ENCODE measurements at places on chromosomes 2 and 18.

GRCh38 chr18:49572611-49573345, 10.9 kb downstream of the LIPG start:
- DNase-seq = no peak

- DNase-seq = peak; percentile 14
Observed at GRCh38 chr2:161237392-161238264, 70.6 kb upstream of the PSMD14 start.

GRCh38 chr18:37175727-37176620, 347.0 kb downstream of the KIAA1328 start:
- DNase-seq = no peak

DNA sequence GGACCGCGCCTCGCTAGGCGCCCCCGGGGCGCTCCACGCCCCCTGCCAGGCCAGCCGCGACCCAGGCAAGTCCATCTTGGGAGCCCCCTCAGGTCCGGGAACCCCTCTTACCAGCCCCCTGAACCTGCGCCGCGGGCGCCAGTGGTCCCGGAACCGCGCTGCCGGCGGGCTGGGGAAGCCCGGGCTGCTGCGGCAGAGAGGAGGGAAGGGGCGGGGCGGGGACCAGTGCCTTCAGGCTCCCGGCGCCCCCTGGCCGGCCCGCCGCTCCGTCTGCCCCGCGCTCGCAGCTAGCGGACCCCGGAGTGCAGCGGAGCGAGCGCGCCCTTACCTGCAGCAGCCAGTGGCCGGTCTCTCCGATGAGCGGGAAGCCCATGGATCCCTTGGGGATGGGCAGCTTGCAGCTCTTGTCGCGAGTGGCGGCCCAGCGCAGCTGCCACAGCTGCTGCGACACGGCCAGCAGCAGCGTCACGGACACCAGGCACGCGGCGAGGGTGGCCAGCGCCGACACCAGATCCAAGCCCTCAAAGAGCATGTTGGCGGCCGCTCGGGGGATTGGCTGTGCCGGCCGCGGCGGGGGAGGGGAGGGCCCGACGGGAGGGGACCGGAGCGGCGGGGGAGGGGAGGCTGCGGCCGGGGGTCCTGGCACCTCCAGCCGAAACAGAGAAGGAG, at the start of gene CYP26B1:
Gene CYP26B1 (minus strand): TSS at position 560 of the 669 bp plus-strand sequence. CDS start 28 bp downstream, at position 532.
- DNase-seq = no peak

GRCh38 chr2:232234922-232235615, 143.5 kb upstream of the ALPP start:
- DNase-seq = no peak

GRCh38 chr2:28801726-28802125, 8.9 kb upstream of the SPDYA start:
- DNase-seq = no peak

GRCh38 chr2:62774555-62775366, 69.2 kb downstream of the EHBP1 start:
- DNase-seq = no peak

GRCh38 chr18:9038277-9038871, 64.1 kb upstream of the NDUFV2 start:
- no peak for DNase-seq

GRCh38 chr2:98617149-98617548, 8.8 kb downstream of the UNC50 start:
- no peak for DNase-seq

DNA sequence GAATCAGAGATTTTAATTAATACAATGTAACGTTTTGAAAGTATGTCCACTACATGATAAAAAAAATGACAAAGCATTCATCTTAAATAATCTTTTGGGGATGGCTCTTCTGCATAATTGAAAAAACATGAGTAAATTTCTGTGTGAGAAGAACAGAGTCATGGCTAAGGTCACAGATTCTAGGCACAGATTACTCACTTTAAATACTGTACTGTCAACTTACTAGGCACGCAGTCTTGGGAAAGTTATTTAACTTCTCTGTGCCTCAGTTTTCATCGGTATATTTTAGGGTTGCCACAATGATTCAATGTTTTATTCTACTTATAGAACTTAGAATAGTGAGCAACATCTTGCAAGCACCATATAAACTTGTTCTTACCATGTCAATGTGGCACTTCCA, 49.2 kb downstream of the TMEFF2 start:
- no peak for DNase-seq

DNA sequence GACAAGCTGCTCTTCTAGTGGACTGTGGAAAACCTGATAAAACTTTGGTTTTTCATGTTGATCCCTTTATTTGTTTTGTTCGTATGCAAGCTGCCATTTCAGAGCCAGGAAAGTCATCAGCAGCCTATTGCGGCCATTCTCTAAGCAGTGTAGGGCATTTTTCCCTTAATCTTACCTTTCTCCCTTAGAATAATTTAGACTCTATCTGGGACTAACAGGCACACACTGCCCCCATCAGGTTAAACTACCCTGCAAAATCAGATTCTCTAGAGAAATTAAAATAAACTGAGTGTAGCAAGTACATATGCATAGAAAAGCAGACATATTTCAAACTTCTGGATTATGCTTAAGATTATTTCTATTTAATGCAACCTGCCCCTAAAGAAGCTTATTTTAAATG, 347.5 kb downstream of the METTL4 start:
- no peak for DNase-seq

GRCh38 chr2:218960309-218961165, 1.1 kb downstream of the CDK5R2 start:
- no peak for DNase-seq

DNA sequence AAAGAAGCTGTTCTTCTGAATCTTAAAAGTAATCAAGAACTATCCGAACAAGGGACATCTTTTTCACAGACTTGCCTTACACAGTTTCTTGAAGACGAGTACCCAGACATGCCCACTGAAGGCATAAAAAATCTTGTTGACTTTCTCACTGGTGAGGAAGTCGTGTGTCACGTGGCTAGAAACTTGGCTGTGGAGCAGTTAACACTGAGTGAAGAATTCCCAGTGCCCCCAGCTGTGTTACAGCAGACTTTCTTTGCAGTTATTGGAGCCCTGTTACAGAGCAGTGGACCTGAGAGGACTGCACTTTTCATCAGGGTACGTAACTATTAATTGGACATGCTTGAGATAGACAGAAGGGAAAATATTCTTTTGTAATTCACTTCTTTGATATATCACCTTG, 2.4 kb downstream of the MRPL44 start:
- no peak for DNase-seq

GRCh38 chr2:74079522-74080341, 68.0 kb downstream of the BOLA3 start:
- no peak for DNase-seq

- no peak for DNase-seq
Observed at GRCh38 chr2:27909901-27910300, 19.4 kb downstream of the BABAM2 start.

- DNase-seq = no peak
Observed at GRCh38 chr2:46650556-46651001, 171.2 kb downstream of the TMEM247 start.

DNA sequence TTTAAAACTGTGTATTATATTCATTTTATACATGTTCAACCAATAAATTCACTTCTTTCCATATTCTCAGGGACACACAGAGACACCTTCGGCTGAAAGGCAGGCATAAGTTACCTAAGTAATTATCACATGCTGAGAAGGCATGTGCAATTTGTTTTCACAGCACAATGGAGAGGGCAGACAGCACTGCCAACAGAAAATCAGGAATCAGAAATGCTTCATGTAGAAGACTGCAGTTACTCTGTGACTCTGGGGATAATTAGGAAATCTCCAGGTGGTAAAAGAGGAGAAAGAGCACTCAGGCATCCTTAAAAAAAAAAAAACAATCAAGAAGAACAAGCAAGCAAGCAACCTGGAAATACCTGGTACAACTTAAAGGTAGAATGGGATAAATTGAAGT, 49.3 kb downstream of the DSEL start:
- no peak for DNase-seq

DNA sequence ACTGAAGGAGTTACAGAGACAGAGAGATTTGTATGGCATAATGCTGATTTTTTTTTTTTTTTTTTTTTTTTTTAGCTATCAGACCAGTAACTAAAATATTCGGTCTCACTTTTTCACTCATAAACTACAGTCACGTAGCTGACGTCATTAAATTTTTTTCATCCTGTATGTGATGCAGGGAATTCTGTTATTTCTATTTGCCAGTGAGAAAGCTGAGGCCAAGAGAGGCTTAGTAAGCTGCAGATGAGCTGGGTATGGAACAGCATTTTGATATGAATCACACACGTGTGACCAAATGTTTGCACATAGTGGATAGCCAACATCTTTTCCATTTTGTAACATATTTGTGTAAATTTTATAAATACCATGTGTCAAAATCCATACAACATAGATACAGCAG, 79.1 kb upstream of the EPB41L3 start:
- no peak for DNase-seq

DNA sequence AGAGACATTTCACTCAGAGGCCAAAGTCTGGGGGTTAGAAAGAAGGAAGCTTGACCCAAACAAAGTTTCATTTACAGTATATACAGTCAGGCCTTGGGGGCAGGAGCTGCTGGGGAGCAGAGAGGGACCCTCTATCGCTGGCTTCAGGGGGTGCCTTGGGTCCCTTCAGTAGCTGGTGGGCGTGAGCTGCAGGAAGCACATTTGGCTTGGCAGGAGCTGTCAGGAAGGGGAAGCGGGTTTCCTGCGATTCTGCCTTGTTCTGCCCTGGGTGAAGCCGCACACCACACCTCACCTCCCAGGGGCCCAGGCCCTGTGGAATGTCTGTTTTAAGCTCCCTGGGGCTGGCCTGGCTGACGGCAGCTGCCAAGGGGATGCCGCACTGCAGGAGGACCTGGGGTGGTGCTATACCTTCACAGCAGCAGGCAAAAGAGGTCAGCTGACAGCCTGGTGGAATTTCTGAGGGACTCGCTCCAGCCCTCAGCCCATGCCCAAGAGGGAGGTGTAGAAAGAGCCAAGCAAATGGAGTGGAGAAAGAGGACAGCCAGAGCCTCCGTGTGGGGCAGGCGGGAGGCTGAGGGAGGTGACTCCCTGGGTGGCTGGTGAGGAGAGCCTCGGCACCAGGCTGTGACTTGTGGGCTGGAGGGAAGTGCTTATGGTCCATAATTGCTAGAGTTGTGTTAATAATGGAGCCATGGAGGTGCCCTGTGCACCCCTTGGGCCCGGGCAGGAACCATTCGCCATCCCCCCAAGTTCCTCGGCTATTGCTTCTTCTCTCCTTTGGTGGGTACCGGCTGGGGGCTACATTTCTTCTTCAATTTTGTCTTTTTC, 43.9 kb downstream of the PSD4 start:
- no peak for DNase-seq

DNA sequence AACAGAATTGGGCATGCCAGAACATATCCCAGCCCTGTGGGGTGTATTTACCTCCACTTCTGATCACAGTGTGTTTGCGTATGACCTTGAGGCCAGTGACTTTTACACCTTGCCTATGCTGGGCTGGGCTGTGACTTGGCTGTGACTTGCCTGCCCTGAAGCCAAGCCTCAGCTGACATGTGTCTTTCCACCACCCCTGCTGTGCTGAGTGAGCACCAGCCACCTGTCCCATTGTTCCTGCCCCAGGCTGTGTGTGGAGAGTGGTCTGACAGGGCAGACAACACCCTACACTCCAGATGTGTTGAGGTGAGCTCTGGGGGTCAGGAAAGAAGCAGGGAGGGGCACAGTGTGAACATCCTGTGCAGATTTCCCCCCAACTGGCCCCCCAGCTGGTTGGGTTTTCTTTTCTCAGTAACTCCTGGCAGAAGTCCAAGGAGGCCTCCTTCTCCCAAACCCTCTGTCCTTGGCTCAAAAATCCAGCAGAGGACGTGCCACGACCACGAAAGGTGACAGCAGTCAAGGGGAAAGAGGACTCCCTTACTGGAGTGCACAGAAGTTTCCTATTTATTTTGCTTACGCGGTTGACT, 5.1 kb upstream of the STEAP3 start:
- no peak for DNase-seq

DNA sequence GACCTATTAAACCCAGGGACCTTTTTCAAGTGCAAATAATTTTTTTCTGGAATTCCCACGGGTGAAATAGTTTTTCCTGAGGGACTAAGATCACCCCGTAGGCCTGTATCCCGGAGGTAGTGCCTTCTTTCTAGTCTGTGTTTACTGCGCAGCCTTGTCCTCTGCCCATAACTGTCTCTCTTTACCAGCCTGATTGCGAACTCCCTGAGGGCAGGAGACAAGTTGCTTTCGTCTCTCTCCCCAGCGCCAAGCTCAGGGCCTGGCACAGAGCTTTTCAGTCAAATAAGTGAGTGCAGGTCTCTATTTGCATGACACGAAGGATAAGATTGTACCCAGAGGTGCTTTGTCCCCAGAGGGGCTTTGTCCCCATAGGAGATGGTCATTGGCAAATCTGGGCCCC, 123.9 kb downstream of the DDX1 start:
- DNase-seq = no peak

DNA sequence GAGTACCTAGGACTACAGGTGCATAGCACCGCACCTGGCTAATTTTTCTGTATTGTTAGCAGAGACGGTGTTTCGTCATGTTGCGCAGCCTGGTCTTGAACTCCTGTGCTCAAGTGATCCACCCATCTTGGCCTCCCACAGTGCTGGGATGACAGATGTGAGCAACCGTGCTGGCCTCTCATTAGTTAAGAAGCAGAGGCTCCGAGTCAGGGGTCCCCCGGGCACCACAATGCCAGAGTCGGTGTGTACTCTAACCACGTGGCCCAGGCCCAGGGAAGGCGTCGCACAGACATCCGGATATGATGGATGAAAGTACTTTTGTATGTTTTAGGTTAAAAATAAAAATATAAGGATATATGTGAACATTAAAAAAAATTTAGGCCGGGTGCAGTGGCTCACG, 28.3 kb upstream of the HPCAL1 start:
- no peak for DNase-seq

- DNase-seq = no peak
Observed at GRCh38 chr2:216029416-216030129, 16.2 kb upstream of the MREG start.

- DNase-seq = no peak
Observed at GRCh38 chr2:201406077-201406662, 45.1 kb downstream of the TRAK2 start.

DNA sequence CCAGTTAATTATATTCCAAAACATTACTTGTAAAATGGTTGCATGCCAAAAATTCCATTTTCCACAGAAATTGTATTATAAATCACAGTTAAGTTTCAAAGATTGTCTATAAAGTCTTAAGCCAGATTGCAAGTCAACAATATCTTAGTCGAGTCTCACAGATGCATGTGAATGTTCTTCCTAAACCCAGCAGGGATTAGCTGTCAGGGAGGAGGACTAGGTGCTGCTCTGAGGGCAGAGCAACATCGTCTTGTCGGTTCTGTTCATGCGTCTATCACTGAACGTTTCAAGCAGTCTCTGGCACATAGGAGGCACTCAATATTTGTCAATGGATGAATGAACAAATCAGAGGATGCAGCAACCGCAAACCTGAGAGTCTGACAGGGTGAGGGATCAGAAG, 27.0 kb downstream of the EPB41L3 start:
- DNase-seq = no peak

DNA sequence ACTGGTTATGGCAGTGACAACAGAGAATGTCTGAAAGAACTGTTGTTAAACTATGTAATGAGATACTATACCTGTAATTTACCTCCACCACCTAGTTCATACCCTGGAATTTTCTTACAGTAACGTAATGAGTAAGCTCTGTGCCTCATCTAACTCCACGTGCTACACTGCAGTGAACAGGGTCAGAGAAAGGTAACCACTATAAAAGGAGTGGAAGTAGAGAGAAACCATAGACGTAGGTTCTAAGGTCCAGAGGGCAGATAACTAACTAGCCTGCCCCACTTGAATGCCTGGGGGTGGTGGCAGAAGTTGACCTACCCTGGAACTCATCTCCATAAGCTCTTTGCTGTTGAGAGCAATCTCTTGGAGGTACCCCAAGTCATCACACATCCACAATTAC, 32.0 kb upstream of the B4GALT6 start:
- DNase-seq = no peak
